Left cardiac atrium (tissue), 4 donors: ENCODE measurements at places on chromosomes 1 and 21. TPM values are rescaled to one million over a fixed set of nuclear protein-coding genes. Genes with fewer than 3 reads are reported as not detected.

The ZNF695 gene
- total RNA-seq = 0.12 TPM

The NUP210L gene
- 0.74 TPM for total RNA-seq

DNA sequence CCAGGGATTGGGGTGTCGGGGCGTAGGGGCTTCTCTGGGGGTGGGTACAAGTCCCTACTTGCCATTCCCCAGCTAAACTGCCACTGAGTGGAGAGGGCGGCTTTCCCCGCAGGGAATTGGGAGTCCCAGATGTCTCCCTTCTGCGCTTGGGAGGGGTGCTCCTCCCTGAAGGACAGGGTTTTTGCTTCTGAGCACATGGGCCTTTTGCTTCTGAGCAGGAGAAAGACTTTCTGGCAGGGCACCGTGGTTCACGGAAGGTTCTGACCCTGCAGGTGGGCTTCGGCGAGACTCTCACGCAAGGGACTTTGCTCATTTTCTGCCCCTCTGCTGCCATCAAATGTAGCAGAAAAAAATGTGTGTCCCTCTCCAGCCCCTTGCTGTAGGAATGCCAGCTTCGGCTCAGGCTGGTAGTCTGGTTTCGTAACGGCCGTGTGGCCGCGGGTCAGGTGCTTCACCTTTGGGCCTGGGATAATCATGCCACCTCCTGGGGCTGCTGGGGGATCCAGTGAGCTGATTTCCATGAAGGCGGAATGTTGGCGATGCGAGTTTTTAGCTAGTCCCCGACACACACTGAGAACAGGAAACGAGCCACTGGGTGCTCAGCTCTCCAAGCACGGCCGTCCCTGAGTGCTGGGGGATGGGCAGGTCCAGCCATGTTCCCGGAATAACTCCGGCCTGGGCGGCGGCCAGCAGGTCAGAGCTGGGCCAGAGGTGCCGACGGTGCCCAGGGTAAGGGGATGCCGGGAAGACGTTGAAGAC is 364.0 kb downstream of the CAMTA1 start:
- peak; percentile 72 for DNase-seq

GRCh38 chr1:241411056-241411775 is 54.2 kb upstream of the RGS7 start:
- DNase-seq = no peak

The SYPL2 gene
- 12.3 TPM for total RNA-seq

DNA sequence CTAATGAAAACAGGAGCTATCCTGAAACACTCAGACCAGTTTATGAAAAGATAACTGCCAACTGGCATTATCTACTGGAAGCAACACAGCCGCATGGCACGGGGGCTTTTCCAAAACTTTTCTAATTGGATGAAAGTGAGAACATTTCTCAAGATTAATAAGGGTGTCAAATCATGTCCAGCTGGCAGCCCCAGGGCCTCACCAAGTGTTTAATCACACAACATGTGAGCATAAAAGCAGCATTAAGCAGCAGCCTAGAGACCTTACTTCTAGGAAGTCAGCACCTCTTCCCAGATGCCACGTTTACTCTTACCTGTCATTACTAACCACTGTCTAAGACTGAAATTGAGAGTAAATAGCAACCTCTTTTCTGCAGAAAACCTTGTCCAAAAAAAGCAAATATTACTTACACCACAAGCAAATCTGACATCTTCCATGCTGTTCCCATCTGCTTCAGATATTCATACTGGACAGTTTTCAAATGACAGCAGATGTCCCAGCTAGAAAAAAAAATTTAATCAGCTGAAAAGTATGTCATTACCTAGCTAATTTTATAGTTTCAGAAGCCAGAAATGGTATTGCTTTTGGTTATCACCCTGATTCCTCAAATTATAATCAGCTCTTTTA is 341.5 kb upstream of the ZP4 start:
- DNase-seq = no peak

The S100A7 gene
- total RNA-seq = not detected

The GPR3 gene
- total RNA-seq = 12.4 TPM

DNA sequence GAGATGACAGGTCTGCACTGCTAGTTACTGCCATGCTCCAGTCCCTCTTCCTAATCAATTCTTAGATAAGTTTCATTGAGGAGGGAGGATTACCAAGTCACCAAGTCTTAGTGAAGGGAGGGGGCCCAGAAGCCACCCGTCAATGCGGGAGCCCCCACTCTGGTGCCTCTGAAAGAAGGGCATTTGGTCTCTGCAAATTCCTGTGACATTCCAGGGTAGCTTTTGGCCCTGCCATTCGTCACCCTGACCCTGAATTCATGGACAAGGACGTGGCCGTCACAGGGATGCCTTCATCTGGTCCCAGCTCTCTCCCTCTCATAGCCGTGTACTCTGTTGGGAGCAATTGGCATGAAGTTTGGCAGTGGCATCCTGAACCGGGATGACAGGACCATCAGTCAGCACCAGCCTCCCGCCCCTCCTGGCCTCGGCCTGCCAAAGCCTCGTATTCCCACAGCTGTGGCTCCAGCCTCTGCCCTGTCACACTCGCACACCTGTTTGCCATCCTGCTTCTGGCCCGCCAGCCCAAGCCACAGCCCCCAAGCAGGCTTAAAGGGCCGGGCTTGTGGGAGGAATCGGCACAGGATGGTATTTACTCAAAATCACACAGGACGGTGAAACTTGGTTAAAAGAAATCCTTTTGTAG is 150.7 kb downstream of the CLIC6 start:
- no peak for DNase-seq

- peak; percentile 37 for DNase-seq
Measured at GRCh38 chr1:18175530-18176377, 68.2 kb downstream of the IGSF21 start.

DNA sequence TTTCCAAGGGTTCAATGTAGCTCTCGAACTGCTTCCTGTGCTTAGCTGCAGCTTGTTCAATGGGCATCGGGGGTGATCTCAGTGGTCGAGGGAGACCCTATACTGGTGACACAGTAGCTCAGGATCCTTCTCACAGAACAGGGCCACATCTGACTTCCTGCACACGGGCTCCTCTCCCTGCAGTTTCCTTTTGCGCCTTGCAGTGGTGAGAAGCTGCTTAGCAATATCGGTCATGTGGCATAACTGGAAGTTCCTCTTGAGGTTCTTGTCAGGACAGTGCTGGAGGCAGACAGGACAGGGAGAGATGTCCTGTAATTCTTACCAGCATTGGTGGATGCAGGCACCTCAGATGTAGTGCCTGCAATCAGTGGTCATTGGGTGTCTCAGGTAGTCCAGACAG is 140.5 kb upstream of the MAP1LC3C start:
- DNase-seq = no peak

GRCh38 chr1:174872615-174873058 is 127.1 kb upstream of the CACYBP start:
- no peak for DNase-seq

DNA sequence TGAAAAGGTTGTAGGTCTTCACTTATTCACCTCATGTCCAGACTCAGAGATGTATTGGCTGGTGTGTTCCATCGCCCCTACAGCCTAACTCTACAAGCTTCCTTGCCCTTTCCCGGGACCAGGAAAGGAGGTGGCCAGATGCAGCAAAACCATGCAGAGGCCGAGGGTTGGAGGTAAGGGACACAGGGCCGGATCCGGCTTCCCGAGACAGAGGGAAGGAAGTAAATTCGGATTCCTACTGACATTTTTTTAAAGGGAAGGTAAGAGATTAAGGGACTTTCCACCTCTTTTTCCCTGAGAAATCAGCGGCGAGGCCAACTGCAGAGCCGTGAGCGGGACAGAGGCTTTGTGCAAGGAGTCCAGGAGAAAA is 12.7 kb downstream of the EPHA10 start:
- DNase-seq = no peak

The MYCL gene
- total RNA-seq = 0.77 TPM

GRCh38 chr21:17514124-17514845 is 1.4 kb downstream of the CXADR start:
- DNase-seq = no peak

The HJV gene
- total RNA-seq = 64.5 TPM

DNA sequence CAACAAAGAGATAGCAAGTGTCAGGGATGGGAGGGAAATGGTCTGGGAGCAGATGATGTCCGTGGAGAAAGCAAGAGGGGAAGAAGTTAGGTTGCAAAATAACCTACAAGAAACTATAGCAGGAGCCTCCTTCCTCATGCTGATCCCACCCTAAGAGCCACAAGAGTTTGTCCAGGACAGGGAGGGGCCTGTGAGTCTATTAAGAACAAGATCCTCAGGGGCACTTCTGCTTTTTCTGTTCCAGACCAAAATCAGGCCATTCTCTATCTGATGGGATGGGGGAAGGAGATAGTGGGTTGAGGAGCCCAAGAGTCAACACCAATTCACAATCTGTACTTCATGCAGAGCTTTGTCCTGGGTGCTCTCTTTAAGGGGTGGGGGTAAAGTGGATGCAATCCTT is 7.7 kb upstream of the ATP1A4 start:
- DNase-seq = no peak

DNA sequence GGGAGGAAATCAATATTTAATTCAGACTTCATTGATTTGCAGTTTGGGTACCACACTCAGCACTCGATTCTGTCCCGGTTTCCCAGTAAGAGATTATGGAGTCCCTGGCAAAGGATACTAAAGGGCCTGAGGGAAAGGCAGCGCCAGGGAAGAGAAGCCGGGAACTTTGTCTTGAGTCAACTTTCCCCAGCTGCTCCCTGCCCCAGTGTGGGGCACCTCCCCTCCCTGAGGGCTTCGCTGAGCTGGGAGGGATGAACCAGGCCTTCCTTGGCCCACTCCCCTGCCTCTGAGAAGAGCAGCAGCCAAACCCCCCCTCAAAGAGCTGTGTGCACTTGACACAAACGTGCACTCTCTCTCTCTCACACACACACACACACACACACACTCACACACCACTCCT is 32.6 kb downstream of the OPTC start:
- DNase-seq = no peak

The ZNF593OS gene
- total RNA-seq = not detected

DNA sequence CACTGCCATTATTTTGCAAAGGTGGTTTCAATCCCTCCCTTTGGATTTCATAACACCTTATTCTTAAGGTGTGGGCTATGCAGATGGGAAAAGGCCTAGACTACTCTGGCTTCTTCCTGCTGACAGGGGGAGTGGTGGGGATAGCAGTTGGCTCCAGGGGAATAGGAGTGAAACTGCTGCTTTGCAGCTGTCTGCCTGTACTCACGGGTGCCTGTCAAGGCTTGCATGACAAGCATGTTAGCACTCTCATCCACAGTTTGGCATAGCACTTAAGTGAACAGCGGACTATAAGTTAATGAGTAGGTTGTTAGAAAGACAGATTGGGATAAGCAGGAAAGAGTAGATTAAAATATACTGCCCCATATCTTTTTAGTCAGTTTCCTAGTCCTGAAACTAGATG is 287.5 kb upstream of the DAB1 start:
- no peak for DNase-seq

- peak; percentile 34 for DNase-seq
Measured at GRCh38 chr1:53066488-53066887, 4.5 kb downstream of the PODN start.

GRCh38 chr1:198620951-198621824 is 17.7 kb upstream of the PTPRC start:
- no peak for DNase-seq

The TBX19 gene
- total RNA-seq = 0.84 TPM
